ENCODE measurements at places on chromosomes 5 and 9.

DNA sequence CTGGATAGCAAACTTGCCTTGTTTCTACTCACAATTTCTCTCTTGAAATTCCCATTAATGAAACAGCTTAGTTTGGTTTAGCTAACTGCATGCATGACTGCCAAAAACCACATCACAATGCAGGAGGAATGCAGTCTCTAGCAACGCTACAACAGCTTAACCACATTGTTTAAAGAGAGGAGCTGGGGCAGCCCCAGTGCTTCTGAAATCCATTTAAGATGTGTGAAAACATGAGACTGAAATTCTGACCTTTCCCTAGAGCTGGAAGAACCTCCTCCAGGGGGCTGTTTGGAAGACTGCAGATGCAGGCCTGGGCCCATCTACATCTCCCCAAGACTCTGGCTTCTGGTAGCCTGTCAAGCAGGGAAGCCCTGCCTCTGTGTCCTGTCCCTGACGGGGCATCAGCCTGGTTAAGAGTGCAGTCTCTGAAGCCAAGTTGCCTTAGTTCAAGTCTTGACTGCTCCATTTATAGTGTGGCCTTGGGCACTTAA is 157.1 kb downstream of the ZNF462 start:
- no peak for DNase-seq

DNA sequence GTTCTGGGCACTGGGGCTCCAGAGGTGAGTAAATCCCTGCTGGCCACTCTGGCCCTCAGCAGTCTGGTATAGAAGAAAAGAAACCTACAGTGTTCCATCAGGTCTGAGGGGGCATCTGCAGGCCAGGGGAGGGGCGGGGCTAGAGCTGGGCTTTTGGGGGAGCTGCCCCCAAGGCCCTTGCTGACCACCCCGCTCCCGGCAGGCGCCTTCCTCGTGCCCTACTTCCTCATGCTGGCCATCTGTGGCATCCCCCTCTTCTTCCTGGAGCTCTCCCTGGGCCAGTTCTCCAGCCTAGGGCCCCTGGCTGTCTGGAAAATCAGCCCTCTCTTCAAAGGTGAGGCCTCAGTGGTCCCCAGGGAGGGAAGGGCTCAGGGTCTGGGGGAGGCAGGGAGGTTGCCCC is 6.7 kb downstream of the SLC6A7 start:
- DNase-seq = no peak

DNA sequence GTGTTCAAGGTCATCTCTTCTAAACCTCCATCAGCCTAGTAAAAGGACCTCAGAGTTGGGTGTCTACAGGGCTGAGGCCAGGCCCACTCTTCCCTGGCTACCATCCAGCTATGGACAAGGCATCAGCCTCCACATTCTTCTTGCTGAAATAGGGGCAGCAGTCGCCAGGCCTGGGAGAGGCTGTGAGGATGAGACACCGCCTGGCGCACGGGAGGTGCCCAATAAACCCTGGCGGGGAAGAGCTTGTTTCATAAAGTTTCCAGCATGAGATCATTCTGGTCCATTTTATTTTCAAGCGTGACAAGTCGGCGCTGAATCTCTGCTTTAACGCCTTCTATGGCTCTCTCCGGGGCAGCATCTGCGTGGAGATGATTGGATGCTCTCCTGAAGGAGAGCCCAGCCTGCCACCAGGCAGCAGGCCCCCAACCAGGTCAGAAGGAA is 153.4 kb downstream of the OLFM1 start:
- DNase-seq = no peak

DNA sequence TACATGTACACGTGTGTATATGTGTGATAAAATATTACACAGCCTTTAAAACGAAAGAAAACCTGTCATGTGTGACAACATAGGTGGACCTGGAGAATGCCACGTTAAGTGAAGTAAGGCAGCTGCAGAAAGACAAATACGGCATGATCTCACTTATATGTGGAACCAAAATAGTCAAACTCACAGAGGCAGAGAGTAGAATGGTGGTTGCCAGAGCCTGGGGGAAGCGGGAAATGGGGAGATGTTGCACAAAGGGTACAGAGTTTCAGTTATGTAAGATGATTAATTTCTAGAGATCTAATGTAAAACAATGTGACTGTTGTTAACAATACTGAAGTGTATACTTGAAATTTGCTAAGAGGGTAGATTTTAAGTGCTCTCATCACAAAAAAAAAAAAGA is 34.8 kb downstream of the ADAMTS12 start:
- DNase-seq = no peak

DNA sequence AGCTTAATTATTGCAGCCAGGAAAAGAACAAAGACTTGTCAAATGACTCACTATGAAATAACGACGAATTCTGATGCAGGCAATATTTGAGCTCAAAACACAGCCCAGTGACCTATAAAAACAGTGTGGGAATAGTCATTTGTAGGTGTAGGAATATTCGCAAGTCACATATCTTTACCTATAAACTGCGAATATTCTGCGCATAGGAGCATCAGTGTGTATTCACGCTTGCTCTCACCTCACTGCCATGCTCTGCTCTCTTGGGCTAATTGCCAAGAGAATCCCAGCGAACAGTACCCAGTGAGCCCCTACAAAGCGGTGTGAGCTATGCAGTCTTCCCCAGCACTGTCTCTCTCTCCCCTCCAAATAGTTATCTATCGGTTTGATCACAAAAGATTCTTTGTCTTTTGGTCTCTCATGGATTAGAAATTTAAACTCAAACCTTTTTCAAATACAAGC is 74.2 kb downstream of the ST8SIA4 start:
- no peak for DNase-seq

DNA sequence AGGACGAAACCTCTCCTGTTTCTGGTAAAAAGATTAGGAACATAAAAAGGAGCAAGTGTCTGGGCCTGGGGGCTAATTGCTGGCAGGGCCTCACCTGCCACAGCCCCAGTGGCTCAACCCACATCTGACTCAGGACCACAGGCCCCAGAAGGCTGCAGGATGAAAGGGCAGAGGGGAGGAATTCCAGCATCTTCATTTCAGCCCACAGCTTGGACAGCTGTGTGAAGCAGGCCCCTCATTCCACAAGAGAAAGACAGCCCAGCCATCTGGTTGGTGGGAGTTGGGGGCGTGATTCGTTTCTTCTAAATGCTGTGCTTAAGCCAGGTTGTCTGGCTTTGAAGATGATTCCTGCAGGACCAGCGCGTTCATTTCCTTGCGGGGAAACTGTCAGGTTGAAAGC is 29.1 kb downstream of the NKX2-5 start:
- DNase-seq = no peak

DNA sequence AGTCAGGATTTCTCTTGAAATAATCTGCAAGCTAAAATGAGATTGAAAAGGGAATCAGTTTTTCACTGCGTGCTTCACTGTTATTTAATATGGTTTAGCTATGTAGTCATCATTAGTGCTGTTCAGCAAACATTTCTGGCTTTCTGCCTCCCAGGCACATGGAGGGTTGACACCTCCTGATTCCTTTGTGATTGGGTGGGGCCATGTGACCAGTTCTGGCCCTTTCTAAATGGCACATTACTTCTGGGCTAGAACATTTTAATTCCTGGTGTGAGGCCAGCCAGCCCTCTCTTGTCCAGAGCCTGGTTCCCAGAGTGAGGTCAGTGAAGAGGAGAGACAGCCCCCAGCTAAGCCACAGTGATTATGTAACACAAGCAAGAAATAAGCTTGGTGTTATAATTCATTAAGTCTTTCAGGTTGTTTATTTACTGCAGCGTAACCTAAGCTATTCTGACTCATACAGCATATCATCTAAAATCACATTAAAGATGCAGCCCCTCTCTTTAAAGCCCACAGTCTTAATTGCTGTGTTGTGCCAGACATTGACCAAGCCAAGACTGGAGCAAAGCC is 17.4 kb upstream of the ARSI start:
- no peak for DNase-seq

DNA sequence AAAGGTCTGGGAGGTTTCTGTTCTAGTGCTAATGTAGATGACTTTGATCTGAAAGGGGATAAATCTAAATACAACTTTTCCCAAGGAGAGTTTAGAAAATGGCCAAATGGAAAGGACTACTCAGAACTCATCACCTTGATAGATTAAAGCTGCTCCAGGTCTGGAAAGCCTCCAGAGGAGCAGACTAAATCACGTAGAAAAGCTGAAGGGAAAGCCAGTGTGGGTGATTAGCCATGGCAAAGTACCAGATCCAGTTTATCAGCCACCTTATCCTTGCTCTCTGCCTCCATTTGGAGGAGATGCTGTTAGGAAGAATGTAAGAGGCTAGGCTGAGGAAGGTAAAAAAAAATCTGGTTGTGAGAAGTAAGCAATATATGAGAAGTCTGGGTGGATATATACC is 120.7 kb upstream of the RAI14 start:
- DNase-seq = no peak

DNA sequence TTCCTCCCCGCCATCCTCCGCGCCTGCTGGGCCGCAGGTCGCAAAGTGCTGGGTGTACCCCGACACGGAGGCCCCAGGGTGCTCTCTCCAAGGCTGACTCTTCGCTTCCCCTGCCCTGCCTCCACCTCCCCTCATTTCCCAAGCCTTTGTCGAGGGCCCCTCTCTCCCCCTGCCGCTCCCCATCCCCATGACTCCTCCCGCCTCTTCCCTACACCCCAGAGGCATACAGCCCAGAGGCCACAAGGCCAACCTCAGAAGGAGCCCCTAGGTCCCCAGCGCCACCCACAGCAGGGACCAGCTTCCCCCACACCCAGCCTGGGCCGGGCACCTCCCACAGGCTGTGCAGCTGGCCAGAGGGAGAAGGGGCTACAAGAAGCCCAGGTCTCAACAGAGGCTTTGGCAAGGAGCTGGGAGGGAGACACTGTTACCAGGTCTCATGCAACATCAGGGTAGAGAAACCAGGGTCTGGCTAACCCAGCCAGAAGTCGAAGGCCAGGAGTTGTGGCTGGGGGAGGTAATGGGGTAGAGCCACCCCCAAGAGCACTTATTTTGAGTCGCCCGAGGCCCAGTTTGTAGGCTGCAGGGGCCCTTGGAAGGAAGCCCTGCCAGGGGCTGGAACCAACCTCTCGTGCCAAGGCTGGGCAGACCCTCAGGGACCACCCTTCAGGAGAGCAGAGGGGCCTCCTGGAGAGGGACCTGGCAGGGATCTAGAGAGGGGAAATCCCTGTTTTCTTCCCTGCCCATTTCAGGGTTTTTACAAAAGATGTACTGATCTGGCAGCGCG is 24.5 kb upstream of the SARDH start:
- DNase-seq = no peak

DNA sequence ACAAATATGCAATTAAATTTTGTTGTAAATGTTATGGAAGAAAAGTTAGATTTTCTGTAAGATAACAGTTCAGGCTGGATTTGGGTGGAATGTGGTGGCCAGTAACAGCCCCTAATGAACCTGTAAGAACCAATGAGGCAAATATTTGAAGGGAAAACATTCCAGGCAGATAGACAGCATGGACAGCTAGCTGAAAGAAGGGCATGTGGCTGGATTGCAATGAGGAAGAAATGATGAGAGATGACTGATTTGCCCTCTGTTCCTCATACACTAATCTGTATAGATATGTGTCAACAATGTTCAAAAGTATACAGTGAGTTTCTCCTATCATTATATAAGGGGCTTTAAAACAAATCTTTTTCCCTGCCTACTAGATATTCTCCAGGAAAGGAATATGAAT is 58.8 kb downstream of the MAN2A1 start:
- no peak for DNase-seq

DNA sequence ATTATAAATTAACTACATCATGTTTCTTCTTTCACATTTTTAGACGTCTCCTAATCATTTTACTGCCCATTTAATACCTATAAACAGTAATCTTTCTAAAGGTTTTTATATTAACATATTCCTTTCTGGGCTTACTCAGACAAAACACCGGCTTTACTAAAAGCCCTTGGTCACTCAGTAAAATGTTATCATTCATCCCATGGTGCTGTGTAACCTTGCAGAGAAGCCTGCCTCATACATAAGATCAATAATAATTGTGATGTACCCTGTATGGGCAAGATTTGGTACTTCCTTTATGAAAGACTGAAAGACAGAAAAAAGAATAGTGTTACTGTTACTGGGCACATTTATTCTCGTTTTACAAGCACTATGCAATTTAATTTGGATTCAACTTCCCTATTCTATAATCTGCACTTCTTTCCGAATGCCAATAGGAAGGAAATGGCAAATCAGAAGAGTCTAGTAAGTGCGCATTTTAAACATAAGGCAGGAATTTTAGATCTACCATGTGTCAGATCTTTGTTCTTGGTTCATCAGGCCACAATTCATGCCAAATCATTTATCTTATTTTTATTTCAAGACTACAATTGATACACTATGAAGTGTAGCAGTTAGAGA is 522.2 kb downstream of the CSNK1G3 start:
- DNase-seq = no peak

DNA sequence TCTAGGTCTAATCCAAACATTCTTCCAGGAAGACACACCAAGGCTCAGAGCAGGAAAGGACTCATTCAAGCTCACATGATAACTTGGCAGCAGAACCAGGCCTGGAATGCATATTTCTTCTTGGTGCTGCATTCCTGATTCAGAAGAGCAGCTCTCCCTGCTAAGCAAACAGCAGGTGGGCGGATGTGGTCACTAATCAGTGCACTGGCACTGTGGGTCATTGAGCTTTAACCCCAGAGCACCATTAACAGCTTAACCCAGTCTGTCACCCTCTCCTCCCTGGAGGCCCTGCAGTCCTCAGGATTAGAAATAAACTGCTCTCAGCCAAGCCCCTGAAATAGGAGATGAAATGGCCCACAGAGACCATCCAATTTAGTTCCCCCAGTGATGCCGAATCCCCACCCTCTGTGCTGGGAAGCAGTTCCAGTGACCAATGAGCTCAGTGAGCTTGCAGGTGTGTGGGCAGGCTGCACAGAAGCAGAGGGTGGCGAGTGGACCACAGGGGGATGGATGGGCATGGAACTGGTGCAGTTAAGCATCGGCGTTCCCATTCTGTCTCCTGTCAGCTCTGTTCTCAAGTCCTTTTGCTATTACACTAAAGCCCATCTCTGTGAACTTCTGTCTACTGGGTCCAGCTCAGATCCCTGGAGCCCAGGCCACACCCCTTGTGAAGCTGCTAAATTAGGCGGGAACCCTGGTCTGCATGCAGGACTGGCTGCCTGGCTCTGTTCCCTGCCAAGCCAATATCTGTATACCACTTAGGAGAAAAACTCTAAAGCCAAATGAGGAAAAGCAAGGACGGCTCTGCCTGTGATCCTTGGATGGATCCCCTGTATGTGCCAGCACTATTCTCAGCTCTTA is 16.6 kb upstream of the MEGF9 start:
- DNase-seq = no peak

- no peak for DNase-seq
Measured at GRCh38 chr9:100379862-100380261, 27.1 kb upstream of the TEX10 start.
